ENCODE measurements at places on chromosomes 3 and 15.

- no peak for DNase-seq
Measured at GRCh38 chr3:44105571-44105970, 136.1 kb upstream of the TOPAZ1 start.

GRCh38 chr3:170043506-170043905, 5.7 kb downstream of the GPR160 start:
- DNase-seq: no peak

- no peak for DNase-seq
Measured at GRCh38 chr3:152149832-152150231, 118.9 kb upstream of the MBNL1 start.

DNA sequence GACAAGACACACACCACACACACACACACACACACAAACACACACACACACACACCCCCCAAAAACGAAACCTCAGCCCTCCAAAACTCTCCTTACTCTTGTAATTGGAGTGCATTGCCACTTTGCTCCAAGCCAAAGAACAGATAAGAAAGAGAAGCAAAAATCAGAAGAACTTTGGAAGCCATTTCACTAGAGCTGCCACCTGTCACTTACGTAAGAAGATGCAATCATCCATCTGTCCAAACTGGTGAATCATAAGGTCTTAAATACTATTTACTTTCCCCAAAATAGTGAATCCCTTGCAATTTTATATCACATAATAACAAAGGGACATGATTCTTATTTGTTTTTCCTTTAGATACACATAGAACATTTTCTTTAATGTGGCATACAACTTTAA, 285.4 kb downstream of the ZBTB20 start:
- no peak for DNase-seq

DNA sequence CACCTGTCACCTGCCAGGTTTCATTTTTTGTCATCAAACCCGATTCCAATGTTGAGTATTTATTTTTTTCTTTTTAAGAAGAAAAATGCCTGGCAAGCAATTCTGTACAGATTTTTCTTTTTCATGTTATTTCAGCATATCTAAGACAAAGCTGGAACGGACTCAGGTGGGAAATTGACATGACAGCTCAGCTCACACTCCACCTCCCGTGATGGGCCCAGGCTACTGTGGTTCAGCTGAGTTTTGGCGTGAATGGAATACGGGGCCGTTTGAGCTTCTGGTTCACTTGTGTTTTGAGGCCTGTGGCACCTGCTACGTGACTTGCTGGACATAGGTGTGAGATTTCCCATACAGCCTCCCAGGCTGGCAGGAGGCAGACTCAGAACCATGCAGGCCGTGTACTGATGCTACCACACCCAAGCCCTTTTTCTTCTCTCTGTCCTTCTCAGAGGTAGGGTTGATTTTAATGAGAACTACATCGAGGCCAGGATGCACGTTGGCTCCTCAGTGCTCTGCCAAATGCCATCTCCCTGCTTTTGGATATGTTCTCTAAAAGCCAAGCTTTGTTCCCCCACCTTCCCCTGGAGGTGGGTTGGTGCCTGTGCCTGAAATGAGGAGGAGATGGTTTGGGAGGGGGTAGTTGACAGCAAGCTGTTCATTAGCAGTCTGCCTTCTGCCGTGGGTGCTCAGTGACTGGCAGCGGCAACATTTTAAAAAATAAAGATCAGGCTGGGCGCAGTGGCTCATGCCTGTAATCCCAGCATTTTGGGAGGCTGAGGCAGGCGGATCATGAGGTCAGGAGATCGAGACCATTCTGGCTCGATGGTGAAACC, 48.7 kb downstream of the TRAK1 start:
- DNase-seq: no peak

DNA sequence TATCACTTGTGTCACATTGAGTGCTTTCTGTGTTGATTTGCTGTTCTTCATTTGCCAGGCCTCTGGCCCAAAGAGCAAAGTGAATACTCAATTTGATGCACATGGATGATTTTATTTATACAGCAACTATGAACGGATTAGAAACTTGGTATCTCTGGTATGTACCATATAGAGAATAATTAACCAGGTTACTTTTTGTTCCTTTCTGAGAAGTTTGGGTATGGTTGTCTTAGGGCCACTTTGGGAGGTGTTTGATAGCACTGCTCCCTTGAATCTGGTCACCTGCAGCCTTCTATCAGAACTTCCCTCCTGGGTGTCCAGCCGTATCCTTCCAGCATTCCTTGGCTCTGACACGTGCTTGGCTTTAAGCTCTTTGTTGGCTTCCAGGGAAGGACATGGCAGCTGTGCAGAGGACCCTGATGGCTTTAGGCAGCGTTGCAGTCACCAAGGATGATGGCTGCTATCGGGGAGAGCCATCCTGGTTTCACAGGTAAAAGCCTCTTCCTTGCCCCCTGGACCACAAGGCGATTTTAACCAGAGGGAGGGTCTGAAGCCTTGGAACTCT, 12.7 kb downstream of the TAGLN3 start:
- no peak for DNase-seq

DNA sequence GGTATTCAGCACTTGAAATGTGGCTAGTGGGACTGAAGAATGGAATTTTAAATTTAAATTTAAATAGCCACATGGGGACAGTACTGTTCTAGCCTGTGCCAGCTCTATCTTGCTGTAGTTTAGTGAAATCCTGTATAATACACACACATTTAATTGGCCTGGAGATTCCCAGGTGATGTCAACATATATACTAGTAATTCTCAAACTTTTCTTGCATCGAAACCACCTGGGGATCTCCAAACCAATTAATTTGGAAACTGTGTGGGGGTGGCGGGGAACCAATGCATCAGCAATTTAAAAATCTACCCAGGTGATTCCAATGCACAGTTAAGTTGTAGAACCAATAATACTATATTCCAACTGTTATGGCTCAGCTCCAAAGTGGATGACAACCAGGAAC, 228.9 kb upstream of the MRPL3 start:
- DNase-seq: peak; percentile 2

- DNase-seq: no peak
Measured at GRCh38 chr3:9675736-9676290, 26.5 kb downstream of the MTMR14 start.

DNA sequence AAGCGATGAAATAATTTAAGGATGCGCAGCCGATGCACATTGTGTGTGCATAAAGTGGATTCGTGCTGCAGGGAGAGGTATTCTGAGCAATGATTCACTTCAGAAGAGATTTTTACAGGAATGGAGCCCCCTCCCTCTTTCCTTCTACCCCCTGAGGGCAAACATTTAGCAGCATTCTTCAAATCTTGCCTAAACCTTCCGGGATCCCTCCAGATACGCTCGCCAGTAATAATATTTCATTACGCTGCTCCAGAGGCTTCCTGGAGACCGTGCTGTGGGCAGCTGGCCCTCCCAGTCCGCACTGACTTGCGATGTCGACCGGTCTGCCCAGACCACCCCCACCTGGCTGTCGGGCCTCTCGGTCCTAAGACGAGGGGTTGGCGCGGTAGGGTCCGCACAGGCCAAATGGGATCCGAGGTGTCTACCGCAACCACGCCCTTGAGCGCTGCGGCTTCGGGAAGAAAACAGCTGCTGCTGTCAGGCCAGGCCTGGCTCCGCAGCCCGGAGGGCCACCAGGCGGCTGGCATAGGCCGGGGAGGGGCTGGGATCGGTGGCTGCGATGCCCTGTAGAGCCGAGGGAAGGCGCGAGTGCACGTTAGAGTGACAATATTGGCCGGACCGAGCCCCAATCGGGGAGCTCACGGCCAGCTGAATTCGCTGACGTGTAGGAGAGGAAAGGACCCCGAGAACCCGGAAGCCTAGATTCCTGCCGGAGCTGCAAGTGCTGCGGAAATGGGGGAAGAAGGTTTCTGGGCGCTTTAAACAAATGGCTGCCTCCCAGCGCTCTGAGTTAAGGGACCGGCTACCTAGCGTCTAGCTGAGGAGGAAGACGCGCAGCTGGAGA, 14.3 kb downstream of the ZIC4 start:
- no peak for DNase-seq

DNA sequence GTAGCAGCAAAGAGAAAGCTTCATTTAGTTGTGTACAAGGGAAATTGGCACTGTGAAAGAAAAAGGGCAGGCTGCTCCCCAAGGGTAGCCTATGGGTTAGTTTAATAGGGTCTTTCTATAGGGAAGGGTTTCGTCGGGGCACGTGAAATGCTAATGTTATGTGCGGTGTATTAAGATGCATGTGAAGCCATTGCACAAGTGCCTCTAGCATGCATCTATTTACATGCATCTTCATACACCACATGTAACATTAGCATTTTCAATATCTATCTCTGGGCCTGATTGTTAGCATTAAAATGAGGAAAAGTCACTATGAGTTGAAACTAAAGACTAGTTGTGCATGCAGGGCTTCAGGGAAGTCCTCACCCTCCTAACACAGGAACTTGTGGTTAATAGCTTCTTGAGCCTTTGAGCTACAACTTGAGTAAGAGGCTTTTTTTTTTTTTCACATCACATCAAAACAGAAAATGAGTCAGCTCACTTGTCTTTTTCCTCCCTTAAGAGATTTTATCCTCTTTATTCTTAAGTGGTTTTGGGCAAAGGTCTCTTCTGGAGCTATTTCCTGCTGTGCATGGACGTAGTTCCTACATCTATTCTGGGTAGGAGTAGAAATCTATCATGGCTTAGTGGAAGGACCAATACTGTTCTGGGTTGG, 613.4 kb downstream of the ZPLD1 start:
- no peak for DNase-seq

GRCh38 chr15:37080261-37080921, 20.0 kb downstream of the MEIS2 start:
- DNase-seq: no peak

DNA sequence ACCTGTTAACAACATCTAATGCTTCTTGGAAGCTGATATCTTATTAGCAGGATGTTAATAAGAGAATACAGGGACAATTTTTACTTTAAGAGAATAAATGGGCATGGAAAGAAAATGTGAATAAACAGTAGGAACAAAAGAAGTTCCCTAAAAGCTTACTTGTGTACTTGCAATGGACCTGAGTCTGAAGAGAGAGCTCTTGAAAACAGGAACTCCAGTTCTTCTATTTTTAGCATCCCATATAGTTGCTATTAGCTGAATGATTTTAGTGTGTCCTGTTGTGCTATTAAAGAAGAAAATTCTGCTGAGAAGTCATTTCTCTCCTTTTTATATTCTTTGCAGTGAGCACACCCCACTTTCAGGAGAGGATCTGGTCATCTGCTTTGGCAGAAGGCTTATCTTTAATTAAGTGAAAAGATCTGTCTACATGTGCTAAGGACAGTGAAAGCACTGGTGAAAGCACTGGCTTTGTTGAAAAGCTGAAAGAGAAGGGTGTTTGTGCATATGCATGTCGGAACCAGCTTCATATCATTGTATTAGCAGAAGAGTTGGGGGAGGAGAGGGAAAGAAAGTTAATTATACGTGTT, 1.4 kb upstream of the ST3GAL6 start:
- DNase-seq: no peak

- no peak for DNase-seq
Measured at GRCh38 chr3:171092467-171092911, 66.0 kb upstream of the SLC2A2 start.

GRCh38 chr15:82901114-82901805, 51.3 kb downstream of the HOMER2 start:
- DNase-seq: no peak

- no peak for DNase-seq
Measured at GRCh38 chr3:52013802-52014598, 18.3 kb upstream of the RPL29 start.

GRCh38 chr3:133274477-133274876, 125.4 kb upstream of the BFSP2 start:
- no peak for DNase-seq

DNA sequence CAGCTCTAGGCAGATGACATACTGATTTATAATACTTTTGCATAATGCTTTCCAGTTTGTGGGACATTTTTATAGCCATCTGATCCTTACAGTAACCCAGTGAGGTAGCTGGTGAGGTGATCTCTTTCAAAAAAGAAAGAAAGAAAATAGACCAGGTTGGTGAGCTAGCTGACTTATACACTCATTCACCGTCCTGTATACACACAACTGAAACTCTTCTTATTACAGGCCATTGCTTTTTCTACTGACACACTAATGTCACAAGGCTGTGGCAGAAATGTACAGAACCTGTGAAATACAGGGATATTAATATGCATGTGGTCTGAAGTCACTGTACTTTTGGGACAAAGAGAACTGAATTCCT, 150.2 kb upstream of the BHLHE40 start:
- DNase-seq: no peak

GRCh38 chr3:120438665-120439370, 12.0 kb downstream of the FSTL1 start:
- DNase-seq: no peak

GRCh38 chr15:59457103-59457502, 19.1 kb downstream of the FAM81A start:
- DNase-seq: no peak

GRCh38 chr15:40289140-40289775, 6.4 kb upstream of the ANKRD63 start:
- no peak for DNase-seq

DNA sequence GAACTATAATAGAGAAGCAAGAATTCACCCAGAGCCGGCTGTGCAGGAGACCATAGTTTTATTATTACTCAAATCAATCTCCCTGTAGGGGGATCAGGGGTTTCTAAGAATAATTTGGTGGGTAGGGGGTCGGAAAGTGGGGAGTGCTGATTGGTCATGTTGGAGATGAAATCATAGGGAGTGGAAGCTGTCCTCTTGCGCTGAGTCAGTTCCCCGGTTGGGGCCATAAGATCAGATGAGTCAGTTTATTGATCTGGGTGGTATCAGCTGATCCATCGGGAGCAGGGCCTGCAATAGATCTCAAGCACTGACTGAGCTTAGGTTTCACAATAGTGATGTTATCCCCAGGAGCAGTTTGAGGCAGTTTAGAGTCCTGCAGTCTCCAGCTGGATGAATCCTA, 97.0 kb upstream of the SNRPN start:
- DNase-seq: no peak

DNA sequence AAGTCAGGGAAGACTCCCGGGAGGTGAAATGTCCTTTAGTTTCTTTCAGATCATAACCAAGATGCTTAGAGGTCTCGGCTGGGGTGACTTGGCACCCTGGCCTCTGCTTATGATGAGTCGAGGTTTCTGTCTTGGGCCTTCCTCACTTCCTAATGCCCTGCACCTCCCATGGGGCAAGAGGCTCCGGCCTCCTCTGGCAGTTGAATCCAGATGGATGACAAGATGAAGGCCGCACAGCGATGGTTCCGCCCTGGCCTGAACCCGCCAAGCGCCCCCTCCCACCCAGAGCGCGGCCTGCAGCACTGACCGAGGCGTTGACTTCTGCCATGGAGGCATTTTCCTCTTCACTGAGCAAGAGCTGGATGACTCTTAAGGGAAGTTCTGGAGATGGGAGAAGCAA, 31.3 kb downstream of the MUC20 start:
- no peak for DNase-seq

GRCh38 chr3:12991481-12991837, 81.8 kb downstream of the IQSEC1 start:
- no peak for DNase-seq

DNA sequence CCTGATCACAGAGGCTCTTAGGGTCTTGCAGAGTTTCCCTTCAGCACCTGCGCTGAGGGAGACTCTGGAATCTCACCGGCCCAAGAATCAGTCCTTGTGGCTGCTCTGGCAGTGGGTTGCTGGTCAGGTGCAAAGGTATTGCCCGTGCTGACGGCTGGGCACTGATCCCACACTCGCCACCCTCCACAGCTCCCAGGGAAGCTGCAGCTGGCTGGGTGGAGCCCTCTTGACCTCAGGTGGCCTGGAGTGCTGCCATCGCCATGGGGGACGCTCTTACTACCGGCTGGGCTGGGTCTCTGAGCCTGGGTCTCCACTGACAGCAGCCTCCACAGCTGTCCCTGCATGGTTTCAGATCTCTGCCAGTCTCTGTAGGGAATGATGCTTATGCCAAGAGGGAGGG, 52.6 kb upstream of the EPHB3 start:
- DNase-seq: no peak

GRCh38 chr15:89329329-89330084, 5.1 kb downstream of the POLG start:
- no peak for DNase-seq

All from stimulated activated naive CD4-positive, alpha-beta T cell treated with Interleukin-2 at 50 U/mL for 16 hours (primary cell).